ENCODE measurements at places on chromosomes 5 and 9.
A peak's percentile ranks its signal among the peaks of the same experiment; 100 is the strongest.

GRCh38 chr9:5773324-5773999 is 59.5 kb downstream of the ERMP1 start:
- no peak for DNase-seq

- peak; percentile 29 for DNase-seq
These were observed 1556.5 kb upstream of the C9orf72 start for GRCh38 chr9:29129763-29130162.

- peak; percentile 37 for DNase-seq
These were observed 509.3 kb upstream of the NUDT12 start for GRCh38 chr5:104071887-104072286.

DNA sequence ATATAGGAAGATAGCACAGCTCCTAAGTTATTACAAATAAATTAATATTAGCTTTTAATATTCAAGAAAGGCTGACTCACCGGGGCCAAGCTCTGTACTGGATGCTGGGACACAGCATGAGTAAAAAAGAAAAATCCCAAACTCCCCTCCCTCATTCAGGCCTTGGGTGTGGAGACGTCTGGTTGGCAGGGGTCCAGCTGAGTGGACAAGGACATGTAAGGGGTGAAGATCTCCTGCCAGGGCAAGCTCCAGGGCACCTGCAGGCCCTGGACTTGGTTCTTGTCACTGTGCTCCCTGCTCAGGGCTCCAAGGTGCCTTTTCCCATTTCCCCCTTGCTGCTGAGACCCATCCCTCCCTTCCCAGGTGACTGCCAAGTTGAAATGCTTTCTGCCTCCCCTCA is 388.5 kb downstream of the ENC1 start:
- no peak for DNase-seq

- peak; percentile 49 for DNase-seq
These were observed at the start of gene GPSM1 for GRCh38 chr9:136327304-136327974. Gene GPSM1 (plus strand): TSS chr9:136327539. CDS start chr9:136327696, 157 bp downstream.

- no peak for DNase-seq
These were observed 400.0 kb downstream of the CTNND2 start for GRCh38 chr5:11504065-11504885.

- DNase-seq = no peak
These were observed 27.9 kb downstream of the KDM4C start for GRCh38 chr9:6785682-6786081.

DNA sequence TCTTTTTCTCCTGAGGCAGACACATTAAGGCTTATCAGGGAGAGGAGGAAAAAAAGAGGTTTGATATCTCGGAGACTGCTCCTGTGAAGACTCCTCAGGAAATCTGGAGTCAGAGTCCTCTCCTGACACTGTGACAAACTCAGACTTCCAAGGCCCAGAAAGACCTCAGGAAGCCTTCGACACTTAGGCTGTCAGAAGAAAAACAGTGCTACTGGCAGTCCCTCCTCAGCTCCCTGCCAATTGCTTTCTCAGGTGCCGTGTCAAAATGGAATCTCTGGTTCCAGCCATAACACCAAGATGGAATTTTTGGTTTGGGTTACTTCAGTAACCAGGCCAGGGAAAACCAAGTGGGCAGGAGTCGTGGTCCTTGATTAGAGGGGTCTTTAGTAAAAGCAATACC is 4.1 kb downstream of the STK10 start:
- no peak for DNase-seq

DNA sequence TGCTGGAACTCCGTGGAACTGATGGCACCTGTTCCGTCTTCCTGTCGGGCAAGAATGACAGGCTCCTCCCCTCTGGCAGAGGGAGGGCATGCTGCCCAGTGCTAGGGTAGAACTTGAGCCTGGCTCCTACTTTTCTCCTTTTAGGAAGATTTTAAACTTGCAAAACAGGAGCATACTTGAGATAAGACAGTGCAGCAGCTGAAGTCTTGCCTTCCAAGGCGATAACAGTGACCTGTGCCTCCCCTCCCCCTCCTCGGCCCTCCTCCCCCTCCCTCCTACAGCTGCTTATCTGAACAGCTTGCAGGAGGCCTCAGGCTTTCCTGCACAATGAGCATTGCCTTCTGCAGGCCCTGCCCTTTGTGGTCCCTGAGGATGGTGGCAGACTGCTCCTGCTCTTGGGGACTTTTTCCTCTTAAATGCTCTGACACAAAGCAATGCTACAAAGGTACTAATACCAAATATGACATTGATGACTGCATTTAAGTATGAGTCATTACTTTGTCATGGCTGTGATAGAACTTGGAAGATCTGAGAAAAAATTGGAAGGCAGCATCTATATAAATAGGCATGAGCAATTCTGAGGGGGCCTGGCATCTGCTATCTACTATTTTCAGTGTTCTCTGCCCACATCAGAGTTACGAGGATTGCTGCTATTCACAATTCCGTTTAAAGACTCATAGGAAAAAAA is 2.0 kb downstream of the GADD45G start:
- peak; percentile 93 for DNase-seq

- DNase-seq = no peak
These were observed 101.1 kb downstream of the APBA1 start for GRCh38 chr9:69571032-69571431.

GRCh38 chr9:81915801-81916505 is 12.3 kb upstream of the SPATA31D4 start:
- DNase-seq = no peak

DNA sequence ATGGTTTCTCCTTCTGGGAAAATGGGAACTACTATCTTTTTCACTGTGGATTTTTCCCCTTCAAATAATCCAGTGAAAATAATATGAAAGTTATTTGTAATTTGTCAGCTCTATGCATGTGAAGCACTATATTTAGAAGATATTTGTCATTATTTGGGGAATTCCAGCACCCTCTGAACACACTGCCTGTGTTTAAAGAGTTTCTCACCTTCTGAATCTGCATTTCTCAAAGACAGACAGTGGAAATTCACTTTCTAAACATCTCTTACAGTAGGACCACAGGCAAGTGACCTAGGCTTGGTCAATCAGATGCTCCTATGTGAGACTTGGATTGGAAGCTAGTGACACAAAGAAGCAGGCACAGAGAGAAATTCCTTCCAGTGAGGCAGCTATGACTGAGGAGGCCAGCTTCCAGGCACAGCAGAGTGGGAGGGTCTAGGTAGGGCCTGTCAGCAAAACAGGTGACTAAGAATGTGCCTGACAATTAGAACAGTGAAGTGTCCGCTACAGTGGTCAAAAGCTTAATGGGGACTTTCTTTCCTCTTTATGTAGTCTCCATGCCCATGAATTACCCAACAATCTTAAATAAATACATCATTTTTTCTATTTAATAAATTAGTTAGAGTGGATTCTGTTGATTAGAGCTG is 167.2 kb downstream of the HMHB1 start:
- no peak for DNase-seq

GRCh38 chr9:110126499-110126941 is 81.4 kb downstream of the C9orf152 start:
- no peak for DNase-seq

DNA sequence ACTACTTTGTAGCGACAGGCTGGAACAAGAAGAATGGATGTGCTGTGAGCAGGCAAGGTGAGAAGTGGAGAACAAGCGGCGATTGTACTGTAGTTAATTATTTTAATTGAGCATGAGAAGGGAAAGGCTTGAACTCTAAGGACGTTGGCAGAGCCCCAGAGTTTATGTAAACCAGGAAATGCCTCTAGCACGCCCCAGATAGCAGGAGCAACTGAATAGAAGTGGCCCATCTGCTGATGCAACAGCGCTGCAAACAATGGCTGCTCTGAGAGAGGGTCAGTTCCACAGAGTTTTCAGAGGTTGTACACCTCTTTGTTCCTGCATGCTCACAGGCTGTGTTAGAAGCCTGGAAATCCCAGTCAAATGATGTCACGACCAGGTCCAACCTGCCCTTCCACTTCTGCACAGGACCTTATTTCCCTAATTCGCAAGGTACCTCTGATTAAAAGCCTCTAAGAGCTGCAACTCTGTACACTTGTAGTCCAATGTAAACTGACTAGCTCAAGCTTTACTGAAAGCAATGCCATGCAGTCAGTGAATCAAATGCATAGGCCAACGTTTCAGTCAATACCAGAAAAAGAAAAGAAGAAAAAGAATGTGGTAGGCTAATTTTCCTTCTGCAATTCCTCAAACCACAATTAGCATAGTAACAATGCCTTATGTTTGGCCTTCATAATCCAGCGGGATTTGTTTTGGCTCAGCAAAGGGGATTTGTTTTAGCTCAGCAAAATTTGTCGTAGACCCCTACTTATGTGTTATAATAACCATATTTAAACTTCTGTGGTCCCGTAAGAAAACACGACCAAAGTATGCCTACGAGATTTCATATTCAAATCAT is 119.6 kb upstream of the RETREG1 start:
- peak; percentile 66 for DNase-seq

GRCh38 chr9:91398926-91399325 is 24.7 kb downstream of the NFIL3 start:
- no peak for DNase-seq

DNA sequence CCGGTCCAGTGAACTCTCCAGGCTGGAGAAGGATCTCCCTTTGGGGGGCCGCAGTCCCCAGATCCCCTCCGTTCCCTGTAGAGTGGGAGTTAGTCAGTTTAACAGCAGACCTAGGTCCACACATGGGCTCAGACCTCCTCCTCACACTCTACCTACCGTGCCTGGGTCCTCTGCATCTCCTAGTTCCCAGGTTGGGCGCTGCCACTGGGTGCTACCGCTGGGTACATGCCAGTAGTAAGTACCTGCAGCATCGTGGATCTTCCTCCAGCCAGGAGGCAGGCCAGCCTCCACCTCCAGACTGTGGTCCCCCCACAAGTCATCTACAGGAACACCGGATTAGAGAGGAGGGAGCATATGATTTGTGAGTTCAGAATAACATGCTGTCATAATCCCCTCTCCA is 802 bp downstream of the APBB3 start:
- no peak for DNase-seq

GRCh38 chr5:172527559-172527958 is 73.2 kb upstream of the SH3PXD2B start:
- no peak for DNase-seq

DNA sequence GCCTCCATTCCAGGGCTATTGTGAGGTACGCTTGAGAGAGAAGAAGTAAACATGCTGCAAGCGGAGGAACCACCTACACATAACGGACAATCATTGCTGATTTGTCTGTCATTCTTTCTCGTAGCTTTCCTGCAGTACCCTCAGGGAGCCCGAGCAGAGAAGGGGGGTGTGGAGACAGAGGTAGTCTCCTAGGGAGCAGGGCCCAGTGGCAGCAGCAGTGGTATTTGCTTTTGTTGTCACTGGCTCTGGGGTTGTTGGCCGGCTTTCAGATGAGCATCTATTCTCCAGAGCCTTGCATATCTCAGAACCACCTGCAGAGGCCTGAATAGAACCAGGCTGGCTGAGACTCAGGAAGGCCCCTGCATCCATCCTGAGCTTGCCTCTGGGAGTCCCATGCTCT is 19.9 kb downstream of the ENHO start:
- DNase-seq = no peak

DNA sequence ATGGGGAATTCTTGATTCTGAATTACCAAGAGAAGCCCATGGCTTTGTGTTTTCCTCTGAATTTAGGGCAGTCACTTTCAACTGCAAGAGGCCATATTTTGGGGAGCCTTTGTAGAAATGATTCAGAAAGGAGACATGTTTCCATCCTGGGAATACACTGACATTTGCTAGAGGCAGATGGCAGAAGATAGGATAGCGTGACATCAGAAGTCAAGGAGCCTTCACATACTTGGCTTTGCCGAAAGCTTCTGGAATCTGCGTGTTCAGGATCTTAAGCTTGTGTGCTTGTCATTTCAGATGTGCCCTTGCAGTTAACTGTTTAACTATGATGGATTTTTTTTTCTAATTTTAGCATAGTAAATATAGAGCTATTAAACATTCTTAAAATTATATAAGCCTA is 296.2 kb downstream of the ARHGEF28 start:
- DNase-seq = no peak

GRCh38 chr5:97009212-97009898 is 73.5 kb downstream of the LNPEP start:
- DNase-seq = peak; percentile 96

DNA sequence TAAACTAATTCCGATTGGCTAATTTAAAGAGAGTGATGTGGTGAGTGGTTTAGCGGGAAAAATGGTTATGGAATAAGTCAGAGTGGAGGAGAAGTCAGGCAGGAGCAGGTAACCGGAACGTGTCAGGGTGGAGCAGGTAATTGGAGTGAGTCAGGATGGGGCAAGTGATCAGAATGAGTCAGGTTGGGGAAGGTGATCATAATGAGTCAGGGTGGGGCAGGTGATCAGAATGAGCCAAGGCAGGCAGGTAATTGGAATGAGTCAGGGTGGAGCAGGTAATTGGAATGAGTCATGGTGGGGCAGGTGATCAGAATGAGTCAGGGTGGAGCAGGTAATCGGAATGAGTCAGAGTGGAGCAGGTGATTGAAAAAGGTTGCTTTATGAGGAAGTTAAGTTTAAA is 101.4 kb downstream of the TMEM167A start:
- DNase-seq = no peak

GRCh38 chr9:114150608-114151007 is 4.7 kb upstream of the COL27A1 start:
- no peak for DNase-seq

DNA sequence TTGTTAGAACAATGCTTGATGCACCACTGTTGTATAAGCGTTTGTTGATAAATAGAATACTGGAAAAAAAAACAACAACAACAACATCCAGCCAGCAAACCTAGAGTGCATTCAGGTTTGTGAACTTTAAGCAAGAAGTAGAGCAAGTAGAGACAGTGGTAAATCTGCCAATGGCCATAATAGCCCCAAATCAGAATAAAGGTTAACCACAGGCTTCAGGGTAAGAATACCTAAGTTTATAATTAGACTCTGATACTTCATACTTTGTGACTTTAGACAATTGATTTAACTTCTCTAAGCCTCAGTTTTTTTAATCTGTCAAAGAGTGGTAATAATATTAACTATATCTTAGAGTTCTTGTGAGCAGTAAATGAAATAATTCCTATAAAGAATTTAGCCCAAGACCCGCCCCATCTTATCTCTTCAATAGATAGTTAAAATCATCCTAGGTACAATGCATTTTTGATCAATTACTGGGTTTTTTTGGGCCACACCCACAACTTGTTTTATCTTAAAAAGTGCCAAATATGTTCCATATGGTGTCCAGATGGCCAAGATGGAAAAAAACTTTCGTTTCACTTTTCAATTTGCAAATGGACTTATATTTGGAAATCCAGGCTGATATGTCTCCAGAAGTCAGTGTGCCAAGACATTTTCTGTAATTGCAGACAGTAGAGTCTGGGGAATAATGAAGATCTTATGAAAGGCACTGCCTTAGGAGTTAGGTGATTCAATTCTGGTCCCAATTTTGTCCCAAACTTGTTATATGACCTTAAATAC is 24.5 kb upstream of the DPYSL3 start:
- DNase-seq = no peak

GRCh38 chr5:179297486-179298180 is 47.6 kb downstream of the ADAMTS2 start:
- DNase-seq = no peak

DNA sequence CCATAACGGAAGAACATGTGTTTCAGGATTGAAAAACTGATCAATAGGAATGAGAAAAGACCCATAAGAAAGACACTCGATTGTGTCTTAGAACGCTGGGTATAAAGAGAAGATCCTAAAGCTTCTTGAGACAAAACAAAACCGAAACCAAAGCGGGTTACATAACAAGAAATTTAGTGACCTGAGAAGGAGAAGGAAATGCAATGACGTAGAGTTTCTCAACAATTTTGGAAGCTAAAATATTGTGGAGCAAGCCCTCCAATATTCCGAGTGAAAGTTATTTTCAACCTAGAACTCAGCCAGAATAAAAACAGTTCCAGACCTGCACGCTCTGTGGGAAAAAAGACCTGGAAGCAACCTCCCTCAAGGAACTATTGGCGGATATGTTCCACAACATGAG is 81.9 kb upstream of the FREM1 start:
- peak; percentile 85 for DNase-seq

- DNase-seq = no peak
These were observed 1.3 kb upstream of the SUSD3 start for GRCh38 chr9:93057042-93057702.
